Stimulated activated CD4-positive, alpha-beta T cell treated with anti-CD3 and anti-CD28 coated beads, Interleukin-4, amount 100 ng/mL, for 1 hour (primary cell): ENCODE measurements at places on chromosomes 6 and 20.
A peak's percentile ranks its signal among the peaks of the same experiment; 100 is the strongest.

GRCh38 chr20:32752458-32753250 lies 9.4 kb upstream of the COMMD7 start:
- no peak for DNase-seq

- DNase-seq, result no peak
Observed at GRCh38 chr6:136303516-136303915, 13.9 kb upstream of the BCLAF1 start.

DNA sequence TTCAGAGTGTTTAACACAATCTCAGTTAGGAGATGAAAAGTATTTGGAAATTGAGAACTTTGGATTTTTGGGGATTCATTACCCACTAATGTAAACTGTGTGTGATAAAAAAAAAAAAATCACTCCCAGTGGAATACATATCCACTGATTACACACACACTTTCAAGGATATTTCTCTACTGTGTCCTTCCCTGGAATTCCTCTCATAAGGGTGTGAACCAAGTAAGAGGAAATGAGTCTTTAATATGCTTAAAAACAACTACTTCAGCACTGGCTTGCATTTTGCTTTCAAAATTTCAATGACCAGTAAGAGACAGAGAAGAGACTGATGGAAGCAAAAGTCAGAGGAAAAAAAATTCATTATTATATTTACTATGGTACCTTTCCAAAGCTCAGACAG lies 24.5 kb upstream of the MYCT1 start:
- no peak for DNase-seq

DNA sequence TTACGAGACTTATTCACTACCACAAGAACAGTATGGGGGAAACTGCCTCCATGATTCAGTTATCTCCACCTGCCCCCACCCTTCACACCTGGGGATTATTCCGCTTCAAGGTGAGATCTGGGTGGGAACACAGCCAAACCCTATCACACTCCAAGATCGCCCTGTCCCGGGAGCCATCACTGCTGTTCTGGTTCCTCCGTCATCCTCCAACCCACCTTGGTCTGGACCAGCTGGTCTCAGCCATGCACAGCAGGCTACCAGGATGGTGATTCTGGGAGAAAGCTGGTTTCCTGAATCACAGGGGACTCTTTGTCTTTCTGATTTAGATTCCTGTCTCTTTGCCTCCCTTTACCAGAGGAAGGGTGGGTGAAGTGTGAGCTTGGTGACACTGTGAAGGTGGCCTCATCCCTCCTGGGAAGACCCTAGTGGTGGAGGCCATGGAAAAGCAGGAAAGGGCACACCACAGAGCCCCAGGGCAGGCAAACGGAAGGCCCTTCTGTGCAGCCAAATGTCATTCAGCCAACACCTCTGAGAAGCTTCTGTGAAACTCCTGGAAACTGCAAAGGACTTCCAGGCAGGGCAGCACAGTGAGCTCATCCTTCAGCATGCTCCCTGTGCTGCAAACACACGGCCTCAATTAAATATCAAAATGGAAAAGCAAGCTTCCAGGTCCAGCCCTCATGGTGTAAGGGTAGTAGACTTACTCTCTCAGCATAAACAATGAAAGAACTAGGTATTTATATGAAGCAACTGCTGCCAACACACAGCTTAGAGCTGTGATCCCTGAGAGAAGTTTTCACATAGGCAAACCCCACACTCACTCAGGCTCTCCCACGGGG lies 169.8 kb downstream of the ANKRD60 start:
- no peak for DNase-seq

- DNase-seq, result no peak
Observed at GRCh38 chr6:110400208-110400607, 15.2 kb downstream of the DDO start.

DNA sequence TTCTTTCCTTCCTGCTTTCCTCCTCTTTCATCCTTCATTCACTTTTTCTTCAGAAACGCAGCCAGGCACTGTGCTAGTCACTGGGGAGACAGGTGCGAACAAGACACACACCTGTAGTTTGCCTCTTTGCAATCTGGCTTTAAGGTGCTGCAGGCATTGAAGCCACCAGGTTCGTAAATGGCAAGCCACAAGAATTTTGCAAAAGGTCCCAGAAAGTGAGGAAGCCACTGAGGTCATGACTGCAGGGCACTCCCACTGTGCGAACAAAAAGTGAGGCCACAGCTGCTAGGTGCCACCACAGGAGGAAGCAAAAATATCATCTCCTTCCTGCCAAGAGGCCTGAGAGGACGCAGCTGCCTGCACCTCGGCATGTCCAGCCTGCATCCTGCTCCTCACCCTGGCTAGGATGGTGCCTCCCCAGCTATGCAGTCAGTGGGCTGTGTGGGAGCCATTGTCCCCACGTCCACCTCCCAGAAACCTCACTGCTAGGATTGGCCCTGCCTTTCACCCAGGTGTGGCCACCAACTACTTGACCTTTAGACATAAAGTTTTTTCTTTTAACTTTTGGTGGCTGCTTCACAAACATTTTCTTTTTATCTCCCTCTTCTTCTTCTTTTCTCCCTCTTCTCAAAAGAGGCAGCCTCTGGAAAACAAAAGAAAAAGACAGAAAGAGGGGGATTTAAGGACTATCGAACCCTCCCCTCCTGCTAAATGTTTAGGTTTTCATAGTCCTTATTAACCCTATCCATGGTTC lies 230.8 kb downstream of the BCAS1 start:
- DNase-seq, result peak; percentile 9

DNA sequence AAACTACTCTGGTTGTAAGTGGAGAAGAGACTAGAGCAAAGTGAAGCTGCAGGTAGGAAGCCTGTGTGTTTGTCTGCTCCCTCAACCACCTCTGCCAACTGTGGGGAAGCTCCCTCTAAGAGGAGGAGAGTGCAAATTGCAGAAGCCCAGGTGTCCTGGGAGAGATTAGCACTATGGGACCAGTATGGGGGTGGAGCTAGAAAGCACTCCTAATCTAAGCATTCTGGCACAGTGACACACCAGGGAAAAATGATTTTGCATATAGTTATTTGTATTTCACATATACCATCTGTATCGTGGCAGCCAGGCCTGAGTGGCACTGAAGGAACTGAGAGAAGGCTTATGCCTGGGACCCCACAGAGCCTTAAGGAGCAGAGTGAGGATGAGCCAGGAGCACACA lies 12.8 kb downstream of the GSTA1 start:
- no peak for DNase-seq

- peak; percentile 20 for DNase-seq
Observed at GRCh38 chr6:43275801-43276576, 22.1 kb upstream of the SLC22A7 start.

- DNase-seq, result no peak
Observed at GRCh38 chr20:58661598-58662473, 10.8 kb downstream of the STX16 start.

GRCh38 chr20:50077818-50078601 lies 34.9 kb downstream of the UBE2V1 start:
- no peak for DNase-seq

GRCh38 chr6:45801471-45802289 lies 214.0 kb downstream of the CLIC5 start:
- DNase-seq, result peak; percentile 5

- DNase-seq, result no peak
Observed at GRCh38 chr6:166497087-166497899, 89.2 kb downstream of the RAMACL start.

GRCh38 chr6:134451529-134451928 lies 133.6 kb upstream of the SGK1 start:
- DNase-seq, result no peak

DNA sequence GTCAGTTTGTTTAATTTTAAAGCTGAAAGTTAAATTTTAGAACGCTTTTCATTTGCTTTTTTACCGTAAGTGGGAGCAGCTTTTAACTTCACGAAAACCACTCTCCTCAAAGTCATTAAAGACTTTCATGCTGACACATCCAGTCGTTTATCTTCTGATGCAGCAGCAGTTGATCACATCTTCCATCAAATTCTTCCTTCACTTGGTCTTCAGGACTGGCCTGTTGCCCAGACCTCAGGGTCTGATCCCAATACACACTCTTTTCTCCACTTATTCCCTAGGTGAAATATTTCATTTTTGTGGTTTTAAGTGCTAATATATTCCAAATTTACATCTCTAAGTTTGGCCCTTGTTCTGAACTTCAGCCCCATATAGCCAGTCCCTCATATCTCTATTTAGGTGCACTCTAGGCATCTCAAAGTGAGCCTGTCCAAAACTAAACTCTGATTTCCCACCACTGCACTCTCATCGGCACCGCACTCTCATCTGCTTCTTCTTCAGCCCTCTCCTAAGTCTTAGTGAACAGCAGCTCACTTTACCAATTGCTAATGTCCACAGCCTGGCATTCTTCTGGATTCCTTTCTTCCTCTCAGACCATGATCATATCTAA lies 20.4 kb downstream of the AFDN start:
- no peak for DNase-seq
